ENCODE measurements at places on chromosomes 3 and 15.

- no peak for DNase-seq
Observed at GRCh38 chr15:94638183-94638582, 406.8 kb downstream of the MCTP2 start.

DNA sequence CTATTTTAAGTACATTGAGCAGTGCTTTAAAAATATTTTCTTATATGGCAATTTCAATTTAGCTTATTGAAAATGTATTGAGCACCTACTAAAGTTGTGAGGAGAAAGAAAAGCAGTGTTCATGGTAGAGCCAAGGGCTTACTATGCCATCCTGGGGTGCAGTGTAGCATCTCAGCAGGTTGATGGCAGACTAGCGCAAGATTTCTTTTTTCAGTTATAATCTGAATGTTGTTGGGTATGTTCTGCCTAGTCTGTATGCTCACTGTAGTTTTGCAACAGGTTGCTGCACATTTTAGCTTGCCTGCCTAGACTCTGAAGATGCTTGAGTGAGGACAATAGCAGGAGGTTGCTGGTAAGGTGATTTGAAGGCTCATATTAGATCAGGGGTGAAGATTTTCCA lies 103.1 kb upstream of the UNC13C start:
- no peak for DNase-seq

DNA sequence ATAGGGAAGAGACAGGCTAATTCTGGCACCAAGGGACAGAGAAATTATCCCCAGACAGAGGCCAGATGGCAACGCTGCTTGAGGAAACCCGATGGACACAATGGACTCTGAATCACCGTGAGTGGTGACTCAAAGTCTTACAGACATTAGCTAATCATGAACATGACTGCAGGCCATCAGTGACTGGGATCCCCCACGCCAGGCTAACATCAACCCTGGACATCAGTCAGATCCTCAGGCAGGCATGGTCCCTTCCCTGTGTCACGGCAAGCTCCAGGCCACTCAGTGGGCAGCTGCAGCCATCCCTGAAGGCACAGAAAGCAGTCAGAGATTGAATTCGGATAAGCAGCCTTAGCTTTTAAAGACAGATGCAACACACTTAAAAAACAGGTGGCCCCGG lies 23.8 kb upstream of the OXTR start:
- no peak for DNase-seq

GRCh38 chr15:61216519-61216918 lies 12.6 kb downstream of the RORA start:
- peak; percentile 25 for DNase-seq

DNA sequence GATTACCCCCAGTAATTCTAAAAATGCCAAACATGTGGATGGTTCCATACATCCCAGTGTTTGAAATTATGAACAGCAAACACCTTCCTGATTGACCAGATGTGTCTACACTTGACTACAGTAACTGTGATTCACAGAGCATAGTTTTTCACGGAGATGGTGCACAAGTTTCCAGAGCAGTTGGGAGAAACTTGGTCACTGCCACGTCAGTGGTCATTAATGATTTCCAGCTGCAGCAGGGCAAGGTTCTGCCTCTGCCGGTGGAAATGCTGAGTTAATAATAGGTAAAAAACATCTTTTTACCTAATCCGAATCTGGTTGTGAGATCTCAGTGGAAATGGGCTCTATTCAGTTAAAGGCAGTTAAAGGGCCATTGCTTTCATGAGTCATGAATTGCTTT lies 154.1 kb upstream of the FEZF2 start:
- no peak for DNase-seq

DNA sequence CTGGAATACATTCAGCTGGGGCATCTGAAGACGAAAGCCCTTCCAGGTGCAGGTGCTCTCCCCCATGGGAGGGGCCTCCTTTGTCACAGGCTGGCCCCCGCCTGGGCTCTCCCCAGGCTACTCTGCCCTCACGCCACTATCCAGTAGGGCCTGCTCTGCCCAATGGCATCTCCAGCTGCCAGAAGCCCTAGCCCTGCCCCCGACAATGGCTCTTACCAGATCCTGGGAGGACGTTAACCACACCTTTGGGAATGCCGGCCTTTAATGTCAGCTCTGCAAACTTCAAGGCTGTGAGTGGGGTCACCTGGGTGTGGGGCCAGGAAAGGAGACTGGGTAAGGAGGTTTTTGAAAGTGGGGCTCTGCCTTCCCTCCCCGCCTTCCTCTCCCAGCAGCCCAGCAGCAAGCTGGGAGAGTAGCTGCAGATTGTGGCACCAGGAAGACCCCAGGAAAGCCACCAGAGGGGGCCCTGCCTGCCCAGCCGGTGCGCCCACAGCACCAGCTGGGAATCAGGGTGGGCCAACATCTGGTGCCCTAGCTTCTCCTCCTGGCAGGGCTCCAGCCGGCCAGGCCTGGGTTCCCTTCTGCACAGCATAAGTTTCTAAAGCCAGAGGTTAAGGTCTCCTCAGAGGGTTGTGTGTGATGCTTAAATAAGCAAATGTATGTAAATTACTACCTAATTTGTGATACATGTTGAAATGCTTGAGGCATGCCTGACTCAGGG lies 40.4 kb upstream of the SLC41A3 start:
- DNase-seq, result peak; percentile 87

DNA sequence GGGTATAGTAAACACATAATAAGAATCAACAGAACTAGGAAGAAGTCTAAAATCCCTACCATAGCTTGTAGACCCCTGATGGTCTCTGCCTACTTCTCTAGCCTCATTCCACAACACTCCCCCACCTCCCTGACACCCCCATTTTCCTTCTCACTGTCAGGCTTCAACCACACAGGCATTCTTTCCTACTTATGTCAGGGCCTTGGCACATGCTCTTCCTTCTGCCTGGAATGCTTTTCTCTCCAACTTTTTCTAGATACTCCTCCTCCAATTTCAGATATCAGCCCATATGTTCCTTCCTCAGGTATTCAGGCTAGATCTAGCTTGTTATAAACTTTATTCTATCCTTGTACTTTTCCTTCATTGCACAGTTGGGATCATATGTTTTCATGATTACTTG lies 106.0 kb upstream of the MRPL3 start:
- DNase-seq, result no peak

DNA sequence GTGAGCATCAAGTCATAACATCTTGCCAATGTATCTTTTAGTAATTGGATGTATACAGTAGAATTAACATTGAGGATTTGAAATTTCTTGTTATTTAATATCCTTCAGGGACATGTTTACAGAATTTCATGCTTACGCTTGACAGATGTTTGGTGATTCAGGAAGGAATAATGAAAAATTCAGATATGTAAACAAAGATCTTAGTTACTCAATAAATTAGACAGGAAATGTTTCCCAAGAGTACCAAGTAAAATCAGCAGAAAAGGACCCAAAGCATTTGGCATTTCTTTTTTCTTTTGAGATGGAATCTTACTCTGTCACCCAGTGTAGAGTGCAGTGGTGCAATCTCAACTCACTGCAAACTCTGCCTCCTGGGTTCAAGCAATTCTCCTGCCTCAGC lies 4.7 kb upstream of the COL6A5 start:
- DNase-seq, result no peak

GRCh38 chr15:38362355-38362754 lies 91.6 kb upstream of the FAM98B start:
- no peak for DNase-seq

DNA sequence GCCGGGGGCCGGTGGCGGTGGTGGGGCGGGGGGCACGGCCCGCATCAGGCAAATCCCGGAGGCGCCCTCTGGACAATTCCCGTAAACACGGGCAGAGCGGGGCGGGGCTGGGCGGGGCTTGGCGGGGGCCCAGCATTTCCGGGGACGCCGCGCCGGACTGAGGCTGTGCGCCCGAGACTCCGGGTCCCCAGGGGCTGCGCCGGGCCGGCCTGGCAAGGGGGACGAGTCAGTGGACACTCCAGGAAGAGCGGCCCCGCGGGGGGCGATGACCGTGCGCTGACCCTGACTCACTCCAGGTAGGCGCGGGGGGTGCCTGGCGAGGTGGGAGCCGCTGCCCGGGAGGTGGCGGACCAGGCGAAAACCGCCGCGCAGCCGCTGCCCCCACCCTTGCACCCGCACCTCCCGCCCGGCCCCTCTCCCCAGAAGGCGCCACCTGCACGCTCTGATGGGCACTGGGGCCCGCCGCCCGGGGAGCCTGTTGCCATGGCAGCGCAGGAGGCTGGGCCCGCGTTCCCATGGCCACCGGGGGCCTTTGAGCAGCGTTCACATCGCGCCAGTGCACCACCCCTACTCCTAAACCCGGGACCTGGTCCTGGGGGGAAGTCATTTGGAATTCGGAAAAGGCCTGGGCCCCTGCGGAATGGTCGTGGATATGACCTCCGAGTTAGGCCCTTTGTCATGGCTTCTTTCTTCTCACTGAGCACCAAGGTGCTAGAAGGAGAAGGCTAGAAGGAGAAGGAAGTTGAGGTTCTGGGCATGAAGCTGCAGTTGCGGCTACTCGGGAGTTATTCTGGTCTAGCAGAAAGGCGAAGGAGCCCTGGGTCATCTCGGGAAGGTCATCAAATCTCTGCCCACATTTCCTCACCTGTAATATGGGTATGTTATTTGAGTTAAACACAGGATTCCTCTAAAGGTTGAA lies 16.1 kb upstream of the SEMA4B start:
- DNase-seq, result peak; percentile 80

GRCh38 chr15:29870495-29871151 lies 48.4 kb upstream of the TJP1 start:
- peak; percentile 64 for DNase-seq

- DNase-seq, result no peak
Observed at GRCh38 chr3:45968149-45968548, 24.9 kb downstream of the CXCR6 start.

GRCh38 chr3:123082370-123083065 lies 15.7 kb downstream of the PDIA5 start:
- DNase-seq, result no peak

DNA sequence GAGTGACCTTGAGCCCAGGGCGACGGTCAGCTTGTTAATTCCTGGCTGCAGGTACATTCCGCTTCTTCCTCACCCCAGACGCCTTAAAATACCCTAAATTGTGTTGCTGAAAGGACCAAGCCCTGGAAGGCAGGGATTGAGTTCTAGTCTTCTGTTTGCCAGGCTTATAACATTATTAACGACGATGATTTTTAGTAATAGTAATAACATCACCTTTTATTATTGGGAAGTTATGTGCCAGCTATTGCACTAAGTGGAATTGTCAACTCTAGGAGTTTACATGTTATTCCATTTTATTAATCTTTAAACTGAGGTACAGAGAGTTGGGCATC lies 409 bp downstream of the OXNAD1 start:
- DNase-seq, result no peak

- DNase-seq, result no peak
Observed at GRCh38 chr3:71591101-71591500, 7.6 kb upstream of the FOXP1 start.

- no peak for DNase-seq
Observed at GRCh38 chr3:39327053-39327745, 2.3 kb upstream of the CCR8 start.

DNA sequence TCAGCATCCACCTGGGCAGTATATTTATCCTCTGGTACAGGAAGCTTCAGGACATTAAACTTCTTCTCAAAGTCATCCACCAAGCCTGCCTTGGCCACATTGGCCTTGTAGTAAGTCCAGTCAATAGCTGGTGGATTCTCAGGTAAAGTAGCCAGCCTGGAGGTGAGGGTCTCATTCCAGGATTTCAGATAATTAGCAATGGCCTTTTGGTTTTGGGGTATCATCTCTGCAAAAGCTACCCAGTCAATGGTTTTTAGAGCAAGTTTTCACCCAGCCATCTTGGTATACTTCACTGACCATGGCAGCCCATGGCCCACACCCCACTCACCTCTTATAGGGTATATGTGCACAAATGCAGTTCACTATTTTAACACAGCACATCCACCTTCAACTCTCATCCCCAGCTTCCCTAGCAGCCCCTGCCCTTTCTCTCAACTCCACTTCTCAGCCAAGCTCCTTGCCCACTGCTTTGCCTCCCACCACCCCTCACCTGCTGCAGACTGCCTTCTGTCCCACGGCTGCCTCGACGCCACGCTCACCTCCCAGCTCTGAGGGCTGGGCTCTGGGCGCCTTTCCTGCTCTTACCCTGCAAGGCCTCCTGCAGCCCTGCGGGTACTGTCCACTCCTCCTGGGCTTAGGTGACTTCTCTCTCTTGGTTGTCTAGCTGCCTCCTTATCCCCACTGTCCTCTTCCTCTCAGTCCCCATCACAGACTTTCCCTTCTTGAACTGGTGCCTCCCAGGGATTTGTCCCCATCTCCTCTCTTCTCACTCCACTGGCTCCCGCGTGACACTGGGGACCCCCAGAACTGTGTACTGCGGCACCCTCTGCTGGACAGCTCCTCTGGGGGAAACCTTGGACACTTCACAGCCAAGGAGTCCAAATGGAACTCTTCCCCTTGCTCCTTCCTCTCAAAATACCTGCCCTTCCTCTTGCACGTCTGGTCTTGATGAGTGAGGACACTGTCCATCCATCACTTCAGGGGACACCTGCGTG lies 1.7 kb upstream of the TGM5 start:
- DNase-seq, result no peak

- DNase-seq, result no peak
Observed at GRCh38 chr3:168051070-168051469, 44.7 kb downstream of the GOLIM4 start.

GRCh38 chr15:67456677-67457529 lies 64.0 kb upstream of the C15orf61 start:
- DNase-seq, result peak; percentile 92

GRCh38 chr15:78681281-78682003 lies 40.4 kb upstream of the CHRNB4 start:
- no peak for DNase-seq

GRCh38 chr3:15164340-15164739 lies 41.7 kb upstream of the CAPN7 start:
- DNase-seq, result no peak

DNA sequence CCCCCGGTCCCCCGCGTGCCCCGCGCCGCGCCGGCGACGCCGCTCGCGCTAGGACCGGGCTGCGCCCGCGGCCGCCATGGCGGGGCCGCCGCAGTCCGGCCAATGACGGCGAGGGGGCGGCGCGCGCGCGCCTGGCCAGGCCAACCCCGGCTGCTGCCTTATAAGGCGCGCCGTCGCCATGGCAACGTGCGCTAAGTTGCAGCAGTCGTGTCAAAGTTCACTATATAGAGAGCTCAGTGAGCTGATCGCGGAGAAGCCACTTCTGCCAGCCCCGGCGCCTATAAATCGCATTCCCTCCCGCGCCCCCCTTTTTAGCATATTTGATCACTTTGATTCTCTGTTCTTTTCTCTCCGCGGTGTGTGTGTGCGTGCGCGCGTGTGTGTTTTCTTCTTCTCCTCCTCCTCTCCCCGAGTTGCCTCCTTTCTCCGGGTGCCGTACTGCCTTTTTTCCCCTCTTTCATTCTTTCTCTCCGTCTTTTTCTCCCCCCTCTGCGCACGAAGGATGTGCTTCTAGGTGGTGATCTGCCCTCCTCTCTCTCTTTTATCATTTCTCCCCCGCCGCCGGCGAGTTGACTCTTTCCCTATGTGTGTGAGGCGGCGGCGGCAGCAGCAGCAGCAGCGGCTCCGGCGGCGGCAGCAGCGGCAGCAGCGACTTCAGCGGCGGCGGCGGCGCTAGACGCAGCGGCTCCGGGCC lies at the start of gene NR2F2:
Gene NR2F2, plus strand, starts transcription at position 251 of the 694 bp plus-strand sequence. CDS start 1,406 bp downstream, outside the sequence.
- DNase-seq, result peak; percentile 89

GRCh38 chr3:18868911-18869689 lies 279.2 kb upstream of the KCNH8 start:
- no peak for DNase-seq

GRCh38 chr3:104555728-104556127 lies 811.0 kb upstream of the ALCAM start:
- no peak for DNase-seq

GRCh38 chr3:10338591-10339353 lies 17.9 kb upstream of the SEC13 start:
- DNase-seq, result no peak

- no peak for DNase-seq
Observed at GRCh38 chr3:45337839-45338470, 50.4 kb upstream of the LARS2 start.

GRCh38 chr15:37046876-37047614 lies 53.3 kb downstream of the MEIS2 start:
- DNase-seq, result no peak
